ENCODE measurements at places on chromosomes 13 and 19.

DNA sequence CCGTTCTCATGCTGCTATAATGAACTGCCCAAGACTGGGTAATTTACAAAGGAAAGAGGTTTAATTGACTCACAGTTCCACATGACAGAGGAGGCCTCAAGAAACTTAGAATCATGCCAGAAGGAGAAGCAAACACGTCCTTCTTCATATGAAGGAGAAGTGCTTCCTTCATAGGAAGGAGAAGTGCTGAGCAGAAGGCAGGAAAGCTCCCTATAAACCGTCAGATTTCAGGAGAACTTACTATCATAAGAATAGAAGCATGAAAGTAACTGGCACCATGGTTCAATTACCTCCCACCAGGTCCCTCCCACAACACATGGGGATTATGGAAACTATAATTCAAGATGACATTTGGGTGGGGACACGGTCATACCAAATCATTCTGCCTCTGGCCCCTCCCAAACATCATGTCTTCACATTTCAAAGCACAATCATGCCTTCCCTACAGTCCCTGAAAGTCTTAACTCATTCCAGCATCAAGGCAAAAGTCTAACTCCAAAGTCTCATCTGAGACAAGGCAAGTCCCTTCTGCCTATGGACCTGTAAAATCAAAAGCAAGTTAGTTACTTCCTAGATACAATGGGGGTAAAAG, 10.6 kb downstream of the ACOD1 start:
- DNase-seq = no peak

GRCh38 chr13:22126433-22127021, 455.7 kb downstream of the FGF9 start:
- no peak for DNase-seq

GRCh38 chr13:98041081-98041820, 87.8 kb downstream of the IPO5 start:
- DNase-seq = no peak

DNA sequence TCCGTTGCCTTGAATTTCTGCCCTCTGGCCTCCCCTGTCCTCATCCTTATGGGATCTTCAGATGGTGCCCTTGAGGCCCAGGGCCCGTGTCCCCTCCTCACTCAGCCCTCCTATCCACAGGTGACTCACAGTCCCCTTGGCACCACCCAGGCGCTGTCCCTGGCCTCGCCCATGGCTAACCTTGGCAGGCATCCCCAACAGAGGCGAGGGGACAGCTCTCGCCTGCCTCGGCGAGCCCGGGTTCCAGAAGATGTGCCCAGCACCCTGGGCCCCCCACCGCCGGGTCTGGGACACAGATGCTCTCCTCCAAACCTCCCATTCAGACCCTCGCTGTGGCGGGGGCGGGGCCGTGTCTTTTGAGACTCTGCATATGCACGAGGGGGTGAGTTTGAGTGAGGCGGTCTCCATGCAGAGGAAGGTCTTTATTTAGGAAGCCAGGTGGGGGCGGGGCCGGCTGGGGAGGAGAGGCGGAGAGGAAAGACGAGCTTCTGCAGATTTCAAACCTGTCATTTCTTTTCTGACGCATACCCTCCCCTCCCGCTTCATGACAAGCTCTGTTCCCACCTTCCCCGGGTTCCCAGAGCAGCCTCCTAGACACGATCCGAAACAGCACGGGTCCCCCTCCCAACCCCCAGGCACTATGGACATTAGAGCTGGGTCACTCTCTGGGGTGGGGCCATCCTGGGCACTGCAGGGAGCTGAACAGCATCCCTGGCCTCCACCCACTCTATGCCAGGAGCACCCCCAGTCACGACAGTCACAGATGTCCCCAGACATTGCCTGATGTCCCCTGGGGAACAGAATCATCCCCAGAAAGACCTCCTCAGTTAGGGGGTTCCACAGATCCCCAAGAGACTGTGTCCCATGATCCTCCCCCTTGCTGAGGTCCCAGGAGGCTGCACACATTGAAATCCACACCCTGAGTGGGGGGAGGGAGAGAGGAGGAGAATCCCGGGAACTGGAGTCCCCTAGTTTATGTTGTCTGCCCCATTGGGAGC, 48.5 kb downstream of the GNG7 start:
- DNase-seq = no peak

GRCh38 chr13:59024434-59024833, 1139.3 kb downstream of the DIAPH3 start:
- no peak for DNase-seq

GRCh38 chr13:48155848-48156247, 60.9 kb upstream of the MED4 start:
- no peak for DNase-seq

- DNase-seq = no peak
Measured at GRCh38 chr13:33251131-33251661, 34.4 kb downstream of the STARD13 start.

DNA sequence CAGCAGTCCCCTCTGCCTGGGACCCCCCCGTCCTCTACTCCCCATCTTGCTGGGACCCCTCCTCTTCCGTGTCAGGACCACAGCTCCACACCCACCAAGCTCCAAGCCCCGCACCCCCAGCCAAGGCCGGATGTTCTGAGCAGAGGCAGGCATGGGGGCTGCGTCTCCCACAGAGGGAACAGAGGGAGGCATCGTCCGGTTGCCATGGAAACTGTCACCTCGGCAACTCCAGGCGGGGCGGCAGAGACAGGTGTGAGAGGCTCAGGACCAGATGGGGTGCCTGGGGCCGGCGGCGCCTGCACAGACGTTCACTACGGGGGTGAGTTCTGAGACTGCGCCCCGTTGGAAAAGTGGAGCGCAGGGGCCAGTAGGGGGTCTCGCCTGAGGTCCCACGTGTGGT, 5.4 kb downstream of the RNU6-9 start:
- DNase-seq = no peak

DNA sequence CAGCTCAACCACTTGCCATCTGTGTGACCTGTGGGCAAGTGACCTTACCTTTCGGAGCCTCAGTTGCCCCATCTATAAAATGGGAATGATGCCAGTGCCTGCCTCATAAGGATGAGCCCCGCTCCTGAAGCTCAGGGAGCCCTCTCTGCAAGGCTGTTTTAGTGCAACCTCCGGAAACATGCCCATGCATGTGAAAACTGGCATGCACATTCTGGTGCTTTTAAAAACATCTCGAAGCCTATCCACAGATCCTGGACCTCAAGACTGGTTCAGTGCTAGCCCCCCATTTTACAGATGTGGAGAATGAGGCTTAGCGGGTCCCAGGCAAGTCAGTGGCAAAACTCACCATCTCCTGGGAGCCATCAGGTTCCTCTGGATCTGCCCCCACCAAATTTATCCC, 5.6 kb downstream of the CADM4 start:
- no peak for DNase-seq

GRCh38 chr13:24251525-24251924, 57.9 kb upstream of the C1QTNF9 start:
- DNase-seq = peak; percentile 63

DNA sequence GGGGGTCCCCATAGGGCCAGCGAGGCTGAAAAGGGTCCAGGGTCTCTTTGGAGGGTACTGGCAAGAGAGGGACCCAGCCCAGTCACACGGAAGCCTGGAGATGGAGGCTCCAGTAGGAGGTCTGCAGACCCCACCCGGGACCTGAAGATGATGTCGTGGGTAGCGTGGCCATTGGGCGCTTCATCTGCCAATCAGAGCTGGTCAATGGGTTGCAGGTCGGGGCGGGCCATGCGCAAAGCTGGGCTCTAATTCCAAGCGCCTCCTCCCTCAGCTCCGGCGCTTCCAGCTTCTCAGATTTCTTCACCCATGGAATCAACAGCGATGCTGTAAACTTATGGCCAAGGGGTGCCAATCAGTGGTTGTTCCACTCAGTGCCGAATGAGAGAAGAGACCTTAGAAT, 10.9 kb downstream of the SIGLEC12 start:
- DNase-seq = no peak

DNA sequence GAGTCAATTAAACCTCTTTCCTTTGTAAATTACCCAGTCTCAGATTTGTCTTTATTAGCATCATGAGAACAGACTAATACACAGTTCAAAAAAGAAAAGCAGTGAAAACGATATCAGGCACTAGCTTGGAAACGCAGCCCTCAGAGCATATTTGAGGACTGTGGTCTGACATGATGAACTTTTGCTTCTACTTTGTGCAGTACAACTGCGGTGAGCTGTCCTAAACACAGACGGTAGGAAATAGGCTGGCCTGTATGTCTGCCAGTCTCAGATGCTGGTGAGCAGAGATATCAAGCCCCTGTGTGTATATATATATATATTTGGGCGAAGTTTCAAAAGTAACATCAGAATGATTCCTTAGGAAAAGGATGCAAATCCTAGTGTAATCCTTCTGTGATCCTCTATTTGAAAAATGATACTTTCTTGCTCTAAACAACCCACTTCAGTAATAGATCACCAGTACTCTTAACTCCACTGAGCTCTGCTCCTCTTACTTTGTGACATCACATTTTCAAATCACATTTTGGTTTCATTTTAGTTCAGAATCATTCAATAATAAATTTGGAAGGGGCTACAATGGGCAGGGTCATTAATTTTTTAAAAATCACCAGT, 74.4 kb downstream of the TNFRSF19 start:
- DNase-seq = no peak

DNA sequence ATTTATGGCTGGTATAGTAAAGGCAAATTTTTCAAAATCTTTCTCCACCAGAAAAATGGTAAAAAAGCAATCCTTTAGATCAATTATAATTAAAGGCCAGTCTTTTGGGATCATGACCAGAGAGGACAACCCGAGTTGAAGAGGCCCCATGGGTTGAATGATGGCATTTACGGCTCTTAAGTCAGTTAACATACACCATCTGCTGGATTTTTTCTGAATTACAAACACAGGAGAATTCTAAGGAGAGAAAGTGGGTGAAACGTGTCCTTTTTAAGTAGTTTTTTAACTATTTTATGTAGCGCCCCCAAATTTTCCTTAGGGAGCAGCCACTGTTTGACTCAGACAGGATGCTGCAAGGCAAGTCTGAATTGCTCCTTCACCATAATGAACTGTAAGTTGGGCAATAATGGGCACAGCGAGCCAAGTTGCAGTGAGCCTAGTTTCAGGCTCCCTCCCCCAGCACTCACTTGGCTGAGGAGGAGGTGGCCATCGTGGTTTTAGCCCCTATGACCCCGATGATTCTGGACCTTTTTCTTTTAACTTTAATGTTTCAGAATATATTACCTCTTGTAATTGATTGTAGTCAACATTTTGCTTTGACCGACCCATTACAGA, 13.6 kb upstream of the ZNF611 start:
- DNase-seq = no peak

- no peak for DNase-seq
Measured at GRCh38 chr19:5103061-5103701, 134.3 kb downstream of the KDM4B start.

GRCh38 chr13:84677836-84678235, 795.6 kb upstream of the SLITRK1 start:
- DNase-seq = no peak
